ENCODE measurements at places on chromosomes 2 and 18.

DNA sequence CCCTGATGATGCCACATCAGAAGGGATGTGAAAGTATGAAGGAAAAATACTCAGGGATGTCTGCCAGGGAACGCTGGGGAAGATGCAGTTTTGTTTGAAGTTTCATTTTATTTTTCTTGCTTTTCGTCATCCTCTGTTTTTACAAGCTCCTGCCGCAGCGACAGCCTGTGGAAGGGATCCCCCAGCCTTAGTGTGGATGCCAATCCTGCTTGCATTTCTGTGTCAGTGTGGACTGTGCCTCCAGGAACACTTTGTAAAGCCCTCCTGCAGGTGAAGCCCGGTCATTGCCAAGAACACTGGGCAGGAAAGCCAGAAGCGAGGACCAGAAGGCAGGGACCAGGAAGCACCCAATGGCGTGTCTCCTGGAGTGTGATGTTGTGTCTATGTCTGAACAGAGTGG is 234.3 kb downstream of the SEPTIN10 start:
- DNase-seq, result no peak

GRCh38 chr2:191625016-191625415 is 52.9 kb upstream of the NABP1 start:
- DNase-seq, result no peak

DNA sequence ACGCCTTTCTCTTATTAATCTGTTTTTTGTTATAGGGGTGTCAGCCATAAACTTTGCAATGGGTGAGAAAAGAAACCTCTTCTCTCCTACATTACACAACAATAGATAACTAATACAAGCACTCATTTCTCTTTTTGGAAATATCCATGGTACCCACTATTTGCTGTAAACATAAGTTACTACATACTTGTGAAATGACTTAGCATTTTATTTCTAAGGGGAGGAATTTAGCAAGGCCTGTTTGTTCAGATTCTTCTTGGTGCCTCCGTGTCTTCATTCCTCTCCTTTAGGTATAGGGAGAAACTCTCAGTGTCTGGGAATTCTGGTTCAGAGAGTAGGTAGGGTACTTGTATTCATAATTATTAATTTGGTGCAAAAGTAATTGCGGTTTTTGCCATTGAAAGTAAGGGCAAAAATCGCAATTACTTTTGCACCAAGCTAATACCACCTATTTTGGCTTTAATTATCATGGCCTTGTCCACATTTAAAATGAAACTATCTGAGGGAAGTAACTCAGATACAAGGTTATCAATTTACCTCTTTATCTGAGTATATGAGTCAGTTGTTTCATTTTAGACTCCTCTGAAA is 134.8 kb downstream of the MREG start:
- DNase-seq, result no peak

GRCh38 chr2:175154661-175155082 is 13.3 kb downstream of the ATF2 start:
- no peak for DNase-seq

DNA sequence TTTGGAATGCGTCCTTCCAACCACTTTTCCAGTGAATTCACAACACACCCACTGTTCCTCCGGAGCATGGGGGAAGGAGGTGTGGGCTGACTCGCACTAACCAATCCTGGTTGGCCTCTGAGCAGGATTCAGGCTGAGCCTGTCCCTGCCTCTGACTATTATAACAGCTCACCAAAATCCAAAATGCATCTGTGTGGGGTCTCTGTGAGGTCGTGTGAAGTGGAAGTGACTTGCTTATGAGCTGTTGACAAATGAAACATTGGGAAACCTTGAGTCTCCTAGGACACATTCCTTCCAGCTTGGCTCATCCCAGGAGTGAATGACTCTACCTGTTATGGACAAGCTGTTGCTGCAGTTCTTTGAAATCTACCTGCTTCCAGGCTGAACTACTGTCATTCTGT is 1.5 kb downstream of the CIDEA start:
- no peak for DNase-seq

All from activated T-cell treated with anti-CD3 and anti-CD28 coated beads for 48 hours (primary cell).